ENCODE measurements at places on chromosomes 2 and 18.

GRCh38 chr18:60417946-60418345 is 45.4 kb upstream of the MC4R start:
- no peak for DNase-seq

- no peak for DNase-seq
These were observed 254.1 kb downstream of the TRIB2 start for GRCh38 chr2:12970861-12971260.

DNA sequence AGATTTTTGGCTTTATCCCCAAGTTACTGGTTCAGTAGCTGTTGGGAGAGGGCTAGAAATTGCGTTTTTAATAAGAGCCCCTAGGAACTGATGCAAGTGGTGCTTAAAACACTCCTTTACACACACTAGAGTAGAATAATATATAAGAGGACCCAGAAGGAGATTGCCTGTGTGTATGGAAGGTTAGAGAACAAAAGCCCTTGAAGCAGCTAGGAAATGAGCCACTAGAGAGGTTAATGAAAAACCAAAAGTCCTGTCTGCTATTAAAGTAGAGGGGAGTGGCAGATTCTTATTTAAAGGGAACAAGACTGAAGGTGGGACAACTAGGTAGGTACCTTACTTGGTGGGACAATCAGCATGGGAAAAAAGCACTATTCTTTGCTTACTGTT is 14.4 kb upstream of the SLC39A10 start:
- no peak for DNase-seq

DNA sequence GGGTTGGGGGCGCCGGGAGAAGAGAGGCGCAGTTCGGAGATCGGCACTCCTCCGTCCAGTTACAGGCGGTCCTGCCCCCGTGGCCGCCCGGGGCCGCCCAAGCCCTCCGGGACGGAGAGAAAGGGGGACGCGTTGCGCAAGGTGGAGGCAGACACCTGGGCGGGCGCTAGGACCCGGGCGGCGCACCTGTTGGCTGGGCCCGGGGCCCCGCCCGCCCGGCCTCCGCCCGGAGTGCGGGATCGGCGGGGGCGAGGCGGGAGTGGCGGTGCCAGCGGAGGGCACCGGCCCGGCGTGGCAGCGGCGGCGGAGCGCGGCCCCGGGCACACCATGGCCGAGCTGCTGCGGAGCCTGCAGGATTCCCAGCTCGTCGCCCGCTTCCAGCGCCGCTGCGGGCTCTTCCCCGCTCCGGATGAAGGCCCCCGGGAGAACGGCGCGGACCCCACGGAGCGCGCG is at the start of gene SGPP2:
TSS of gene SGPP2 (plus strand) at position 268 of the 453 bp plus-strand sequence. CDS start at position 328, 60 bp downstream.
- peak; percentile 15 for DNase-seq

DNA sequence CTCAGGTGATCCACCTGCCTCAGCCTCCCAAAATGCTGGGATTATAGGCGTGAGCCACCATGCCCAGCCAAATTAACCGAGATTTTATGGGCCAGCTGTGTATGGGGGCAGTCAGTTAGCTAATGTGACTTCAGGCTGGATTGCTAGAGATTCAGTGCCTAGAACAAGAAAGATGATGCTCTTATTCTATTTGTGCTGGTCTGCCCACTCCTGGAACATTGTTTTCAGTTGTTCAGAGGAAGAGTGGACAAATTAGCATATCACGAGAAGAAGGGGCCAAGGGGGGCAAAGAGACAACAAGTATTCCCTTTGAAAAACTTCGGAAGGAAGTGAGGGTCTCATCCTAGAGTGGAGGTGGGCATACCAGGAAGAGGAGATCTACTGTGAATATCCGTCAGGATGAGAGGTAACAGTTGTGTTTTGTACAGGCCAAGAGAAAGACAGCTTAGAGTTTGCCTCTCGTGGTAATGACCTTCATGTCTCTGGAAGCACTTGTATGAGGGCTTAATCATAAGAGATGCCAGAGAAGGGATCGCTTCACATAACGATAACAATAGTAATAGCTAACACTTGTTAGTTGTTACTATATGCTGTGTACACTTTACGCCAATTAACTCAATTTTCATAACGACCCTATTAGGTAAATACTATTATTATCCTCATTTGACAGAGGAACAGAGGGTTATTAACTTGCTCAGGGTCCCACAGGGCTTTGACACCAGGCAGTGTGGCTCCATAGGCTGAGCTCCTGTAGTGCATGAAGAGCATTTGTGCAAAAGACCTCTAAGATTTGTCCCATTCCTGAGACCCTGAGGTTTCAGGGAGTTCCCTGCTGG is 138.3 kb downstream of the DDX1 start:
- DNase-seq = no peak

GRCh38 chr18:13568443-13569392 is 157.6 kb downstream of the FAM210A start:
- DNase-seq = no peak

- no peak for DNase-seq
These were observed 1365.5 kb upstream of the CELF4 start for GRCh38 chr18:38930881-38931753.

- DNase-seq = no peak
These were observed 21.5 kb downstream of the GPR155 start for GRCh38 chr2:174465327-174465726.

DNA sequence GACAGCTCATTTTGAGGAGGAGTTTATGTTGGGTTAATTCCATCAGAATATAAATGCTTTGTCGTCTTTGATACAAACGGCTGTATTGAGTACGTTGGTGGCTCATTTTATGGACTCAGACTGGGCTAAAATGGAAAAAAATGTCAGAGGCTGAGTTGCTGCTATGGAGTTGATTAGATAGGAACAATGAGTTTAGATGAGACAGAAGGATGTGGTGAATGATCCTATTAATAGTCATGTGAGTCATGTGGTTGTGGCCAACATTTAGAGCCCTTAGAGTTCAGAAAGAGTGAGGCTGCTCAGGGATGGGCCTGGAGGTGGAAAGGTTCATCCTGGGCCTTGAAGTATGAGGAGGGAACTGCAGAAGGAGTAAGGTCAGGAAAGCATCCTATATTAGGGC is 434.2 kb downstream of the MEIS1 start:
- no peak for DNase-seq

GRCh38 chr18:65859075-65859474 is 108.3 kb downstream of the CDH7 start:
- no peak for DNase-seq

DNA sequence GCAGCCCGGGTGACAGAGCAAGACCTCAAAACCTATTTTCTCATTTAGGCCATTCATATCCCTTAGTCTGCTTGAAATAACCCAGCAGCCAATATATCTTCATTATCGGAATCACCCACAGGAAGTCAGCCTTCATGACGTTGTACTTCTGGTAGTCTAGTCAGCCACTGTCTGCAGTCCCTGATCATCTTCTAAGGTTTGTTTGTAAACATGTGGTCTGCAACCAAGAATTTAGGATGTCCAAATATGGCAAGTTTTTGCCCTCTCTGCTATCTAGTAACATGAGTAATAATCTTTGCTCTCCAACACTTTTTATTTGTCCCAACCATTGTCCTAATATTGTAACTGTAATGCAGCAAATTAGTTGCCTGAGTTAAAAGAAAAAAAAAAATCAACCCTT is 92.5 kb downstream of the PRPF40A start:
- DNase-seq = no peak

- DNase-seq = no peak
These were observed 197.8 kb downstream of the RDH14 start for GRCh38 chr2:18362696-18363095.

GRCh38 chr2:107412981-107413380 is 413.7 kb upstream of the RGPD4 start:
- no peak for DNase-seq

DNA sequence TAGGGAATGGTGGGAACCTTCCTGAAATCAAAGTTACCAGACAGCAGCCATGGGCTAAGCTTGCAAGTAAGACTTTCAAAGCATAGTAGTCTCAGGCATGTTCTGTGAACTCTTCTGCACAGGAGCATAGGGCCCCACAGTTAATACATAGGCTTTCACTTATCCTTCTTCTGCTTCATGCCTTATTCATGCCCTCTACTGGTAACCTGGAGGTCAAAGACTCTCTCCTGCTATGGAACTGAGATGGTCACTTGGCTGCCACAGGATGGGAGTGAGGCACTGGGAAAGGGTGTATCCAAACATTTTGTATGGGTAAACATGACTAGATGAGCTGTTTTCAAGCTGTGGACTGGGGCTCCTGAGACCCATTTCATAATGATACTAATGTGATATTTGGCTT is 49.1 kb upstream of the ZNF638 start:
- no peak for DNase-seq

GRCh38 chr2:132901661-132902060 is 231.7 kb upstream of the LYPD1 start:
- no peak for DNase-seq

GRCh38 chr2:217415316-217415715 is 555.5 kb upstream of the TNP1 start:
- DNase-seq = no peak

DNA sequence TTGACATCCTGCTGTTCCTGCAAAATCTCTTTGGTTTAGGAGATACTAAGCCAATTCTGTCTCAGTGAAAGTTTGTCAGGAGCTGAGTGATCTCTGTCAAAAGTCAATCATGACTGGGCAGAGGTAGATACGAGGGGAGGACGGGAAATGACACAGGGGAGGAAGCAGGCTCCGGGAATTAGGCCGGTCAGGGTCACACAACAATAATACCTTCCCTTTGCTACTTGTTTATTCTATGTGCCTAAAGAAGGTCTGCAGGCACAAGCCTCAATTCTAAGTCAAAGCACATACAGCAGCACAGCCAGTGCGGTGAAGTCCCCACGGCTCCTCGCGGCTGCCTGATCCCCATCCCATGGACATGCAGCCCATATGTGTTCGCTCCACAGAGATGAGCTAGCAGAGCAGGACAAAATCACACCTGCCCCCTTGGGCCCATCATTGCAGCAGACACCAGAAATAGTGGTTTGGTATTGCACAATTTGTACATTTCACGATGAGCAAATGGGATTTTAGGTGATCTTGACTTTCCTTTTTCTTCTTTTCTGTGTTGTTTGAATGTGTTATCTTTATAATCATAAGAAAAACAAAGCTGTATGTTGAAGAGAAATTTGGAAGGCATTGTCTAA is 141.4 kb downstream of the VAPA start:
- DNase-seq = no peak

DNA sequence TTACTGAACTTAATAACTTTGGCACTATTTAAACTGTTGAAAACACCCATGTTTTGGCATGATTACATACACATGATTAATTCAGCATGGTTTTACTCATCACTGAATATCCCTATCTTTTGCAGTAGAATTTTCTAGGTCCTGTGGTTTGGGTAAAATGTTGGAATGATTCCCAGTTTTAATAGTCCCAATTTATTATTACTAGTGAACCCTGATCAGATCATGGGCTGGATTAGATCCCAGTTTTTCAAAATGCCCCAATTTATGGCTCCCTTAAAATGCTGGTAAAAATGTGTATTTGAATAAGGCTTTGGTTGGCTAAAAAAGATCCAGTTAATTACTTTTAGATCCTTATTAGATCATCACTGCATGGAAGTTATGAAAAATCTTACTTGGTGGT is 273.6 kb upstream of the NRP2 start:
- DNase-seq = no peak

- no peak for DNase-seq
These were observed 12.4 kb downstream of the LRRFIP1 start for GRCh38 chr2:237639836-237640220.

DNA sequence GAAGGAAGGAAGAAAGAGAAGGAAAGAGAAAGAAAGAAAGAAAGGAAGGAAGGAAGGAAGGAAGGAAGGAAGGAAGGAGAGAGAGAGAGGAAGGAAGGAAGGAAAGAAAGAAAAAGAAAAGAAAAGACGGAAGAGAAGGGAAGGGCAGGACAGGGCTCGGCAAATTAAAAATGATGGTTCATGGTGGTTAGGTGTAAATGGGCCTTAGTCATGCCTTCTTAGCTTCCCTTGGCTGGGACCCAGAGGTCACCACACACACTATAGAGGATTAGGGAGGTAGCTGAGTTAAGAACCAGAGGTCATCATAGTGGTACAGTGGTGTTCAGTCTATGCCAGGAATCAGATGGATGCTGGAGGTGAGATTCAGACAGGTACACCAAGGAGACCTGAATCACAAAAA is 9.3 kb upstream of the ATL2 start:
- no peak for DNase-seq

DNA sequence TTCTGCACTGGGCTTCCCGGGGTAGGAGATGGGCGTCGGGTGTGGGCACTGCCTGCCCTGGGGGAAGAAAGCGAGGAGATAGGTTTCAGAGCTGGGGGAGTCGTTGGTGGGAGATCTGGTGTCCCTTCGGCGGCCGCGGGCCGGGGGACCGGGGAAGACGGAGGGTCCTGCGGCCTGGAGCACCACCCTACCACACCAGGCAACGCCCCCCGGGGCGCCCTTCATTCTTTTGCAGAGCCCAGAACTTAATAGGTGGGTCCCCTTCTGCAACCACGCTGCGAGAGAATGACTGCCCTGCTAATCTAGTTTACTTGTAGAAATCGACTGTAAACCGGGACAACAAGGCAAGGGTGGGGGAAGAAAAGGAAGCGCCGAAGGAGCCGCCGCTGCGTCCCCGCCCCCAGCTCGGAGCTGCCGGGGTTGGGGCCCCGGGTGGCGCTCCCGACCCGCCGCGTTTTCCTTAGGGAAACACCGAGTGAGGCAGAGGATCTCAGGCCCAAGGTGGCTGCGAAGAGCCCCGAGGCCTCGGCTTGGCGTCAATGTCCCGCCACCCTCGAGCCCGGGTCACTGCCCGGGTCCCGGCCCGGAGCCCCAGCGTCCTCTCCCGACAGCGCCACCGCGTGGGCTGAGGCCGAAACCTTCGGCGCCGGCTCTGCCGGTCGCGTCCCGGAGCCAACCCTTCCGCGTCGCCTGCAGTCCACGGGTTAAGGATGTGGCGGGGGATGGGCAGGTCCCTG is 5.4 kb upstream of the SATB2 start:
- peak; percentile 47 for DNase-seq

All from CD4-positive, alpha-beta T cell treated with Interleukin-2 at 100 ng/mL for 4 hours (primary cell).